Mucosa of descending colon (tissue), 3 donors: ENCODE measurements at places on chromosomes 5 and 9.

DNA sequence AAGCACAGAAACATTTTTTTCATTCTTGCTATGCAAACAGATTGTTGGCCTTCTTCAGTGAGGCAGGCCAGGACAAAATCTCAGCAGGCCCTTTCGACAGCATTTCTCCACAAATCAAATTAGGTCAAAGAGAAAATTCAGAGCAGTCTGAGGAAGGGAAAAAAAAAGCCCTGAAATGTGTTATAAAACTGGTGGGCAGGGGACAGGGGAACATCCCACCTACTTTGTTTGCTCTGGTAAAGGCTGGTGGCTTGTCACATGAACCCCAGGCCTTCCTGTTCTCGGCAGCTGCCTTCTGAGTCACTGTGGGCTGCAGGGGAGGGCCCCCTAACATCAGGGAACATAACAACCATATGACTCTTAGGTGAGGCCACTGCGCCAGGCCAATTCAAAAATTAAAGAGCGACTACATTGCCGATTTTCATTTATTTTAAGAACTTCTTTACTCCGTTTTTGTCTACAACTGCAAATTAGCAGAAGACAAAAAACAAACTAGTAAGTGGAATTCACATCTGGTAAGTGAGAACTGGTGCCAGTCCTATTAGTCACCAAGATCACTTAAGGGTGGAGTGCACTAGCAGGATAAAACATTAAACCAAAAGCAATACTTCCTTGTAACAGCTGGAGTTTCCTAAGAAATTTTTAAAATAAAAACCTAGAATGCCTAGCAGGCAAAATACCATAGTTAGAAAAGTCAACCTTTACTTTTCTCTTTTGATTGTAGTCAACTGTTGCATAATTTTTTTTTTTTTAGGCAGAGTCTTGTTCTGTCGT lies 46.2 kb upstream of the DENND4C start:
- DNase-seq: peak; percentile 87

- DNase-seq: no peak
Measured at GRCh38 chr9:133184971-133185370, 21.3 kb upstream of the GBGT1 start.

GRCh38 chr5:71810471-71811195 lies 91.6 kb downstream of the CARTPT start:
- DNase-seq: no peak

DNA sequence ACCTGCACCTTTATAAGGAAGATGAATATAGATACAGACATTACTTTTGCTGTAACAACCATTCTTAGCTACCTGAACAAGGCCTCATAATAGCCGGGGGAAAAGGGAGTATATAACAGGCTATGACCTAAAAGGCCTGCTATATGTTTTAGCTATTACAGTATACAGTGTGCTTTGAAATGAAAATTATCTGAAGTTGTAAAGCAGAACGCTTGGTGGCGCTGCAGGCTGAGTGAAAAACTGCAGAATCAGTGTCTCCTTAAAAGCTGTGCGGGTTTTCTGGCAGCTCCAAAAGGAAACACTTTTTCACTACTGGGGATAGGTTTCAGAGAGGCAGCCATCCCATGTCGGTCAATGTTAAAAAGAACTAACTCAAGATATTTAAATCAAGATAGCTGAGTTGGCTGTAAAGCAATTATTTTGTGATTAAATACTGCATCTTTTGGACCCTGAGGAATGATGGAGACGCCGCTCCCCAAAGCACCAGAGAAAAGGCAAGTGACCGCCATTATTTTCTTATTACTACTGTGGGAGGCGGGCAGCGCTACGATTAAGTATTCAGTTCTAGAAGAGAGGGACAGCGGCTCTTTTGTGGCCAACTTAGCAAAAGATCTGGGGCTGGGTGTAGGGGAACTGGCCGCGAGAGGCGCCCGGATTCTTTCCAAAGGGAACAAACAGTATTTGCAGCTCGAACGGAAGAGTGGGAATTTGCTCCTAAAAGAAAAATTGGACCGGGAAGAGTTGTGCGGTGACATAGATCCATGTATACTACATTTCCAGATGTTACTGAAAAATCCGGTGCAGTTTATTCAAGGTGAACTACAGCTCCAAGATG lies 5.9 kb downstream of the PCDHB6 start:
- no peak for DNase-seq

- DNase-seq: no peak
Measured at GRCh38 chr9:92745881-92746280, 18.8 kb downstream of the BICD2 start.

DNA sequence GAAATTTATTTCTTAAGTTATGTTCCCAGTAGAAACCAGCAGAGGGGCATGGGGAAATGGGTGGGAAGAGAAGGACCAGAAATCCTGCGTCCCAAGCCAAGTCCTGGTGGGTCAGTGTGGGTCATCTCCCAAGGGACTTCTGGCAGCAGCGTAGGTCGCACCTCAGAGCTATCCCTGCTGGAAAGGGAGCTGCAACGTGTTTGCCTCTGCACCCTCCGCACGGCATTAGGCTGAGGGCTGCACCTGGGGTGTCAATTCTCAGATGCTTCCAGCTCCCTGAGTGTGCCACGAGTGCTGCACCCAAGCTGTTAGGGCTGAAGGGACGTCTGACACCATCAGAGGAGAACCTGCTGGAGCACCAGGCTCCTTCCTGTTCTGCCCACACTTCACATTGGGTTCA lies 182.8 kb downstream of the CACNA1B start:
- no peak for DNase-seq

- DNase-seq: no peak
Measured at GRCh38 chr9:134408389-134408788, 82.1 kb downstream of the RXRA start.

DNA sequence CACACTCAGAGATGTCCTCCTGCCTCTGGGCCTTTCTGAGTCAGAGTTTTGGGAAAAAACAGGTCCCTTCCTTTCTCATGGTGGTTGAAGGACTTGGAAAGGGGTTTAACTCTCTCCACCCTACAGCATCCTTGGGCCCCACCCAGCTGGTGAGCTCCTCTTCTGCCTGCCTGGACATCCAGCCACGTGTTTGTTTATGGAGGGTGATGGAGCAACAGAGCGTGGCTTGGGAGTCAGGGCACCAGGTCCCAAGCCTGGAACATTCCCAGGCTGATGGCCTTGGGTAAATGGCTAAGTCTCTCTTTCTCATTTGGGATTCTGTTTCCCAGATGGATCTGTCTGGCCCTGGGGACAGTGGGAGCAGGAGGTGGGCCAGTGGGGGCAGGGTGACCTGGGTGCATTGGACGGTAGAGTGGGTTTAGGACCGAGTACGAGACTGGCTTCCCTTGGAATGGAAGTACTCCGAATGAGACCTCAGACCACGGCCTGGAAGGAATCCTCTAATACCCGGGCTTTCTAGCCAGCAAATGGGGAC lies 141.1 kb upstream of the IRX2 start:
- DNase-seq: no peak

GRCh38 chr9:105832096-105832710 lies 137.9 kb downstream of the TMEM38B start:
- DNase-seq: no peak

GRCh38 chr9:38202336-38202938 lies 133.4 kb upstream of the SHB start:
- DNase-seq: no peak

DNA sequence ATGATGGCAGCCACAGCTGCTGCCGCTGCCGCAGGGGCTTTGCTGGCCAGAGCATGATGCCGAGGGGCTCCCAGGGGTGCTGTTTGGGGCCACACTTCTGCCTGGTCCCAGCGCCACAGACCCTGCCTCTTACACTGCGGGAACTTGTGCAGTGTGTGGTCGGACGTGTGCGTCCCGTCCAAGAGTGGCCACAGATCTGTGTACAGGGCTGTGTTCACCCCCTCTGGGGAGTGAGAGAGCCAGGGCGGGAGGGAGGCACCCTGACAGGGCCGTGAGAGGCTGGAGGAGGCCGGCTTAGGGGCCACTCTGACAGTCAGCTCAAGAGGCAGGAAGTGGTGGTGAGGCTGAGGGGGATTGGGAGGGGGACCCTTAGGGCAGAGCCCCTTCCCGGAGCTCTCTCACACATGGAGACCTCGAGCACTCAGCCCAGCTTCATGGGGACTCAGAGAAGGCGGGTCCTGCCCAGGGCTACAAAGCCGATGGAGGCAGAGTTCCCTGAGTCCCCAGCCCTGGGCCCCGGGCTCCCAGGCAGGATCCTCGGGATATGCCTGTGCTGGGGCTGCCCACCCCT lies 13.1 kb upstream of the CARD19 start:
- peak; percentile 45 for DNase-seq

- no peak for DNase-seq
Measured at GRCh38 chr9:6006749-6007057, 8.7 kb downstream of the RANBP6 start.

DNA sequence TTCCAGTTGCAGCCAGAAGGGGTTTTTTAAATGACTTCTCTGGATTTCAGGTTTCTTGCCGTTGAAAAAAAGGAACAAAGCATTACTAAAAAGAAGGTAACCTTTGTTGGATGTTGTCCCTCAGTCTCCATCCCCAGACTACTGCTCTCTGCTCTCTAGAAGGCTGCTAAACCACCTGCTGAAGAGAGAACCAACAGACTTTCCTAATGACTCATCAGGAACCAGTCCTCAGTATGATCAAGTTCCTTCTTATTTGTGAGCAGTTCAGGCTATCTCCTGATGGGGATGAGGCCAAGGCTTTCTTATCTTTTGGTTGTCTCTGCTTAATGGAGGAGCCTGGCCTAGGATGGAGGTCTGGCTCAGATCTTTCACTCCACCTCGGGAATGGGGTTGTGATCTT lies 4.1 kb downstream of the KIF4B start:
- DNase-seq: no peak

DNA sequence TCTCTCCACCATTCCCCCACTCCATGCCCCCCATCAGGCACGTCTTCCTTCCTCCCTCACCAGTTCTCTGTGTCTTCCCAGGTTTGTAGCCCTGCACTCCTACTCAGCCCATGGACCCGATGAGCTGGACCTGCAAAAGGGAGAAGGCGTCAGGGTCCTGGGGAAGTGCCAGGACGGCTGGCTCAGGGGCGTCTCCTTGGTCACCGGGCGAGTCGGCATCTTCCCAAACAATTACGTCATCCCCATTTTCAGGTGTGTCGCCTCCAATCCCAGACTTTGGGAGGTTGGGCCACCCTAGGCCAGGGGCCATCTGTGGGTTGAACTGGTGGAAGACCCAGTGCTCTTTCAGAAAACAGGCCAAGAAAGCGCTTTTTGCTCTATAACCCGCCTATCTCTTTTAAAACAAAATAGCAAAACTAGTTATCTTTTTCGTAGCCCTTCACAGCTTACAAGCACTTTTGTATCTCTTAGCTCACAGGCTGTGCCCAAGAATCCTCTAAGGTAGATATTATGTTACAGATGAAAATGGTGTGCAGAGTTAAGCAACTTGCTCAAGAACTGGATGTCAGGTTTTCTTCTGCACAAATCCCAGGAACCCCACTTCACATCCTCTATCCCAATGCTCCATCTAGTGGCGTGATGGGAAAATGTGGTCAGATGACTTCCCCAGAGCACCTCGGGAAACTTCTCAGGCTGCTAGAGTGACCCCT lies 56.2 kb downstream of the PLAC8L1 start:
- DNase-seq: peak; percentile 77

GRCh38 chr5:124516567-124516966 lies 229.9 kb downstream of the ZNF608 start:
- DNase-seq: no peak

GRCh38 chr5:153756540-153756939 lies 266.1 kb downstream of the GRIA1 start:
- no peak for DNase-seq

DNA sequence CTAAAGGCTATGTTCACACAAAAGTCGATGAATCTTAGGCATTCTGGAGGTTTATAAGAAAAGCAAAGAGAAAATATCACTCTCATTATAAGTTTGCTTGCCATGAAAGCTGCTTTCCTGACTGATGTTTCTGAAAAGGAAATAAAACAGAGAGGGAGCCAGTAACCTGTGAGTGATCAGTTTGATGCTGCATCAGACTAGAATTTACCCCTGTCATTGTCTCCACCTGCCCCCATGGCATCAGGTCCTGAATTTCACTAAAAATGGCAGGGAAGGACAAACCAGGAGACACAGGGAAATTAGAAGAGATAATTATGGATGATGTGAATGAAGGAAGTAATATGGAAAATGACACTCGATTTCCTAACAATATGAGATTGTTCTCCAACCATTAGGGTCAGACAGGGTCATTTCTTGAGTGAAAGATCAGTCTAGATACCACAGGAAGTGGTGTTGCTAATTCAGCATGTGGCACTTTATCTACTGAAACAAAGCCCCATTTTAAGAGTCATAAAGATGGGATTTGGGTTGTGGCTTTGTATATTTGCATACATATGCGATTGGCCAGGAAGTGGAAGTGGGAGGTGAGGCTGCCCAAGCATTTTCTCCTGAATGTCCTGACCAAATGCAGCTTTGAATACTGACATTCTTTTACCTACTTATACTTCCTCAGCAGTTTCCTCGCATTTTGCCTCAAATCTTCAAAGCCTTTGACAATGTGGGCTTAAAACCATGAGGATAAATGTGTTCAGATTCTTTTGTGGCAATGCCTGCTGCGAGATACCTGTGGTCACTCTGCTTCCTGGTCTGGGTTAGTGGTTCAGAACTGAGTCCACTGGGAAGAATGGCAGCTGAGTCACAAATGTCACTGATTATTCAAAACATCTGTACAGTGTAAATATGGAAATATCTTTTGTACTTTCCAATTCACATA lies 29.7 kb downstream of the MEGF10 start:
- no peak for DNase-seq

GRCh38 chr9:33852216-33852826 lies 35.4 kb downstream of the UBE2R2 start:
- no peak for DNase-seq

DNA sequence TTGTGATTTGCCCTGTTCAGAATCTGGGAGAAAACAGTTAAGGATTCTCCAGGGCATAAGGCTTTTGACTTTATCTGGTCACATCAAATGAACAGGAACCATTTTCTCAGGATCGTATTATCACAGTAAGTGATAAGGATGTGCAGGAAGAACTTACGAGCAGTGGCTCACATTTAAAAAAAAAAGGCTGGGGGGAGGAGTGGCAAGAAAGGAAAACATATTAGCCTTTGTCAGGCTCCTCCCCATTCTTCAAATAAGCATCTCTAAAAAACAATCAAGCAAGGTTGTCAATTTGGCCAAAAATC lies 234.3 kb upstream of the TMEM161B start:
- DNase-seq: no peak

- DNase-seq: no peak
Measured at GRCh38 chr5:155878991-155879575, 447.9 kb upstream of the SGCD start.

- no peak for DNase-seq
Measured at GRCh38 chr9:97970165-97970564, 13.0 kb upstream of the ANP32B start.

DNA sequence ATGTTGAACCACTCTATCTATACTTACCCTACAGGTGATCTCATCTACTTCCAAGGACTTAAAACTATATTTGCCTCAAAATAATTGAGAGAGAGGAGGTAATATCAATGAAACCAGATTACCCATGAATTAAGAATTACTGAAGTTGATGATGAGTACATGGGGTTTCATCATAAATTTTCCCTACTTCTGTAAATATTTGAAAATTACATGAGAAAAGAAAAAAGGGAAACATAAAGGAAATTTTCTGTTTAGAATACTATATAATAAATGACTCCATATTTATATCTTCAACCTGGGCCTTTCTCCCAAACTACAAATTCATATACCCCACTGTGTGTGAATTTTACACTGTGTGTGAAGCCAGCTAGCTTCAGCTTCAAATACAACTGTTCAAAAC lies 2.6 kb downstream of the TSTD2 start:
- DNase-seq: no peak

- DNase-seq: no peak
Measured at GRCh38 chr5:142363619-142363963, 38.8 kb upstream of the SPRY4 start.
